ENCODE measurements at places on chromosomes 4 and X.

GRCh38 chr4:11505221-11505971 is 76.7 kb upstream of the HS3ST1 start:
- no peak for DNase-seq
- H3K27me3 ChIP-seq: no peaks in the 10 kb centered on the region
- H3K4me1 ChIP-seq: peaks cover 6% of the 10 kb centered on the region
- H3K27ac ChIP-seq: no peak overlapping the region
- H3K4me3 ChIP-seq: no peak overlapping the region

DNA sequence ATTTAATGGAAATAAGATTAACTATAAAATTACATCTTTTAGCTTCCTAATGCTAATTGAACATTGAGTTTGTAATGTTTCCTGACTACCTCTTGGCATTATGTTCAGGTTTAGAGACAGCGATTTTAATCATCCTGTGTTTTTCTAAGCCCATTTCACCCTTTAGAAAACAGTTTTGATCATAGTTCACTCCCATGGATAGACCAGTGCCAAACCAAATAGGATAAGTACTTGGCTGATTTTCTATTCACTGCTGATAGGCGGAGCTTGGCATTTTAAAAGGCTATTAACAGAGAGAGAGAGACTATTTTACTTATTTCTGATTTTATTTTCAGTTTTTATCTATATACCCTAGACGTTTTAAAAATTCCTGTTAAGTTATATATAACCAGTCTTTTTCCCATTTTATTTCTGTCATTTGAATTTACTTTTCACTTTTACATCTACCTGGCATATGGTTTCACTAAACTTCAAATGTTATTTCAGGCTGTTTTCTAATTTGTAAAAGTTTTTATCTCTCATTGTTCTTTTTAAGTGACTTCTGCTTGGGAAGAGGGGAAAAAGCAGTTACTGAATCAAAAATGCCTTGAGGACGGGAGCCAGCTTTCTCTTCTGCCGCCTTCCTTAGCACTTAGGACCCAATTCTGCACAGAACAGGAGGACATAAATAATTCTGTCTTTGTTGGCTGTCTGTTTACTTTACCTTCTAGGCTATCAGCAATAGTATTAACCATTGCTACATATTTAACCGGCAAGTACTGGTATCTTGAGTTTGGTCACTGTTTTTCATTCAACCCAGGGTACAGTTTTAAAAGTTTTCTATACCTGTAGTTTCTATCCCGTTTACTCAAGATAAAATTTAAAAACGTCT is 46.4 kb downstream of the SGMS2 start:
- H3K4me1 ChIP-seq: no peaks in the 10 kb centered on the region
- H3K4me3 ChIP-seq: no peak overlapping the region
- H3K27me3 ChIP-seq: peaks cover 19% of the 10 kb centered on the region
- H3K27ac ChIP-seq: no peak overlapping the region
- DNase-seq: no peak

GRCh38 chr4:167642250-167642649 is 408.0 kb upstream of the SPOCK3 start:
- no peaks in the 10 kb centered on the region for H3K27me3 ChIP-seq
- no peak for DNase-seq
- H3K36me3 ChIP-seq: no peaks in the 10 kb centered on the region
- no peaks in the 10 kb centered on the region for H3K4me1 ChIP-seq

DNA sequence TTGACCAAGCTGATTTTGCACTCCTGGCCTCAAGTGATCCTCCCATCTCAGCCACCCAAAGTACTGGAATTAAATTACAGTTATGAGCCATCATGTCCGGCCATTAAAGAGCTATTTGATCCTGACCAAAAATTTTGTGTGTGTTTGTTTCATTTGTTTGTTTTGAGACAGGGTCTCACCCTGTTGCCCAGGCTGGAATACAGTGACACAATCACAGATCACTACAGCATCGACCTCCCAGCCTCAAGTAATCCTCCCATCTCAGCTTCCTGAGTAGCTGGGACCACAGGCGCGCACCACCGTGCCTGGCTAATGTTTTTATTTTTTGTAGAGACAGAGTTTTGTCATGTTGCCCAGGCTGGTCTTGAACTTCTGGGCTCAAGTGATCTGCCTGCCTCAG is 82.9 kb upstream of the RBPJ start:
- peaks cover 2% of the 10 kb centered on the region for H3K36me3 ChIP-seq
- no peak overlapping the region for H3K27ac ChIP-seq
- H3K4me3 ChIP-seq: no peak overlapping the region

DNA sequence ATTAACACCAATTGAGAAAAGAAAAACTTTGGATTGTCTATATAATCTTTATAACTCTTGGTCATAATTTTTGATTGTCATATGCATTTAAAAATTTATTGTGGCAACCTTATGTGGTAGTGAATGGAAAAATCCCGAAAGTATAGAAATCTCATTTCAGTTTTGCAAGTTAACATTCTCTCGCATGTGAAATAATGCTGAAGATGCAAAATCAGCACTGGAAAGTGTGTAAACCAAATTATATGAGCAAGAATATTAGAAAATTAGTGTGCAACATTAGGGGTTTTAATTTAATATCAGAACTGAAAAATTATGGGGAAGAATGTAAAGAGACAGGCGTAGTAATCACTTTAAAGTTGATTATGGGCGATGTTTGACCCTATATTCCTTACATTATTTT is 1472.8 kb downstream of the PCDH7 start:
- no peak overlapping the region for H3K27ac ChIP-seq
- H3K27me3 ChIP-seq: no peaks in the 10 kb centered on the region
- H3K4me3 ChIP-seq: no peak overlapping the region
- H3K4me1 ChIP-seq: no peaks in the 10 kb centered on the region

DNA sequence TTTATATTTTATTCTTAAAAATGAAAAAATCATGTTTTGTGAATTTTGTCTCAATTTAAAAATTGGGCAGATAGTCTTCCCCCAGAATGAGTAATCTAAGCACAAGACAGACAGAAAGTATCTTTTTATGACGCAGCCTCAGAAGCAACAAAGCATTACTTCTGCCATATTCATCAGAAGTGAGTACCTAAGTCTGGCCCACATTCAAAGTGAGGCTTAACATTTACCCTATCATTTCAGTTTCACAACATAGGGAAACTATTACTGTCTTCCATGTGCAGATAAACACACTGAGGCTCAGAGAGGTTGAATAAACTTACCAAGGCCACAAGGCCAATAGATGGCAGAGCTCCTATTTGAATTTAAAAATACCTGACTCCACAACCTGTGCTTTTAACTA is 4.4 kb upstream of the PRDX4 start:
- DNase-seq: no peak
- no peaks in the 10 kb centered on the region for H3K36me3 ChIP-seq
- peaks cover 10% of the 10 kb centered on the region for H3K4me1 ChIP-seq
- H3K4me3 ChIP-seq: no peak overlapping the region
- H3K27ac ChIP-seq: peak overlapping the region; percentile 88

GRCh38 chr4:54843106-54843505 is 185.3 kb downstream of the KIT start:
- H3K27me3 ChIP-seq: no peaks in the 10 kb centered on the region
- no peaks in the 10 kb centered on the region for H3K36me3 ChIP-seq
- DNase-seq: no peak

DNA sequence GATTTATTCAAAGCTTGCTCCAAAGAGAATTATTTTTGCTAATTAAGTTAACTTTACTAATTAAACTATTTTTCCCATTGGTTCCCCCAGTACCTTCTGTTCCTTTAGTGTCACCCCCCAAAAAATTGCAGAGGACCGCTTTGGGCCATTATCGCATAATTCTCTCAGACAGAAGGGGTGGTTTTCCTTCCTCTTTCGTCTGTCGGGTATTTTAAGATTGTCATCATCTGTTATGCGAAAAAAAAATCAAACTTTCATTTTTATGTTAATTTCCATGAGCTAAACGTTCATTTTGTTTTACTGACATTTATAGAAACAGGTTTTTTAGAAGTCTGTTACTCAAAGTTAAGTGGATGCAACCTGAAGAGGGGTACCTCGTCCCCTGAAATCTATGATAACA is 76.2 kb upstream of the DDX3X start:
- H3K27ac ChIP-seq: no peak overlapping the region
- H3K27me3 ChIP-seq: no peaks in the 10 kb centered on the region
- H3K4me1 ChIP-seq: peaks cover 4% of the 10 kb centered on the region
- no peaks in the 10 kb centered on the region for H3K36me3 ChIP-seq
- no peak overlapping the region for H3K4me3 ChIP-seq
- no peak for DNase-seq

DNA sequence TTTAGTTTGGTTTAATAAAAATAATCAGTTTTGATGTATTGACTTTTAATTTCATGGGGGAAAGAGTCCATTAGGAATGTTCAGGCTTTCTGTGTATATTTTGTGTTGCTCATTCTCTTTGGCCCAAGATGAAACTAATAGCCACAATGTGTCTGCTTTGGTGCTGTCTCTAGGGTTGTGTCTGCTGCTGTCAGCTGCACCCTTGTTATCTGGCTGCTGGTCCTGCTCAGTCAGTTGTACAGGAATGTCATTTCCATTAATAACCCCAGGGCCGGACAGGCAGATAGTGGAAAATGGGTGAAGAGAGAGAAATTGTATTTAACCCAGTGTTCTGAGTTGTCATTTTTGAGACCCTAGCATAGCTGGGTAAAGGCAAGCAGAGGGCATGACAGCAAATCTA is 115.1 kb downstream of the PHEX start:
- DNase-seq: no peak
- H3K27ac ChIP-seq: no peak overlapping the region
- H3K36me3 ChIP-seq: peaks cover 2% of the 10 kb centered on the region
- no peaks in the 10 kb centered on the region for H3K27me3 ChIP-seq
- H3K4me1 ChIP-seq: peaks cover 4% of the 10 kb centered on the region

DNA sequence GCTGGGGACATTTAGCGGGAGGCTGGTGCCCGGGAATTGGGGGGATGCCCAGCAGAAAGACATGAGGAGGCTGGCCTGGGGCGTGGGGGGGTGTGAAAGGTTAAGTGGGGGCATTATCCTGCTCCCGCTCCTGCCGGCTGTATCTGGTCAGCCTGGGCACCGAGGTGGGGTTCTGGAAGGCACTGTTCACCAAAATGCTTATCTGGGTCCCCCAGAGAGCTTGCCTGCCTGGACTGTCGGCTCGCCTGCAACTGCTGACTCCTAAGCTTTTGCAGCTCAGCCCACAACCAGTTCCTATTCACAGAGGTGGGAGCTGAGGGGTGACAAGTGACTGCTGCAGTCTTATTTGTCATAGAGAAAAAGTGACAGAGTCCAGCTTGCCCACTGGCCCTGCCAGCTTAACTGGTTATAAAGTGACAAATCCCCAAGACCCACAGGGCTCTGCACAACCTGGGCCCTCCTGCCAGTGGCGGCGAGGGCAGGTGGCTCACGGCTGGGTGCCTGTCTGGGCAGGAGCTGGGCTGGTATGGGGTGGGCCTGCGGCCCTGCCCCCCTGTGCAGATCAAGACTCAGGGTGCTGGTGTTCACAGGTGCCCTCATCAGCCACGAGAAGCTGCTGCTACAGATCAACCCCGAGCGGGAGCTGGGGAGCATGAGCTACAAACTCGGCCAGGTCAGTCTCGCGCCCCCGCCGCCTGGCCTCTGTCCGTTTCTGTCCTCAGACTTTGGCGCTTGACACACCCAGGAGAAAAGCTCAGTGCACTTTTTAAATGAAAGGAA is 23.7 kb upstream of the MSANTD1 start:
- no peak overlapping the region for H3K4me3 ChIP-seq
- H3K27ac ChIP-seq: peak overlapping the region; percentile 45
- DNase-seq: no peak
- H3K36me3 ChIP-seq: peaks cover 20% of the 10 kb centered on the region
- H3K4me1 ChIP-seq: peaks cover 10% of the 10 kb centered on the region

- peak overlapping the region; percentile 39 for H3K27ac ChIP-seq
- no peak overlapping the region for H3K4me3 ChIP-seq
- H3K36me3 ChIP-seq: no peaks in the 10 kb centered on the region
- H3K27me3 ChIP-seq: no peaks in the 10 kb centered on the region
- DNase-seq: no peak
Measured at GRCh38 chrX:39731735-39732134, 366.0 kb downstream of the BCOR start.

- no peaks in the 10 kb centered on the region for H3K4me1 ChIP-seq
- H3K27me3 ChIP-seq: peaks cover 5% of the 10 kb centered on the region
Measured at GRCh38 chrX:11540532-11541377, 125.0 kb downstream of the ARHGAP6 start.

GRCh38 chrX:76076124-76076523 is 96.7 kb upstream of the PBDC1 start:
- H3K27me3 ChIP-seq: no peaks in the 10 kb centered on the region
- no peak overlapping the region for H3K4me3 ChIP-seq
- no peak for DNase-seq
- H3K27ac ChIP-seq: no peak overlapping the region
- H3K4me1 ChIP-seq: no peaks in the 10 kb centered on the region

GRCh38 chrX:41445171-41445570 is 2.0 kb upstream of the NYX start:
- H3K27me3 ChIP-seq: no peaks in the 10 kb centered on the region
- H3K27ac ChIP-seq: no peak overlapping the region
- no peak overlapping the region for H3K4me3 ChIP-seq
- H3K36me3 ChIP-seq: no peaks in the 10 kb centered on the region
- no peak for DNase-seq
- H3K4me1 ChIP-seq: peaks cover 2% of the 10 kb centered on the region

GRCh38 chrX:95907081-95907480 is 777.6 kb upstream of the DIAPH2 start:
- H3K4me1 ChIP-seq: no peaks in the 10 kb centered on the region
- DNase-seq: no peak
- no peaks in the 10 kb centered on the region for H3K36me3 ChIP-seq

DNA sequence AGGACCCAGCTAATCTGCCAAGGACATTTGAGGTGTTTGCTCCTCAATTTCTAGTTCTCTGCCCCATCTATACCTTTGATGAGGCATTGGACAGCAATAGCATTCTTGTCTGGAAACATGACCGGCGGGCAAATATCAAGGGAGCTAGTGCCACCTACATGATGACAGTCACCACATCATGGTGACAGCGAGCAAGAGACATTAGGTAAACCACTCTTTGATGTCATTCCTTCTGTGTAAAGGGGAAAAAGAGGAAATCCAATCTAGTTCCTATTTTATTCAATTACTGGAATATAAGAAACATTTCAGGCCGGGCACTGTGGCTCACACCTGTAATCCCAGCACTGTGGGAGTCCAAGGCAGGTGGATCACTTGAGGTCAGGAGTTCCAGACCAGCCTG is 20.7 kb upstream of the IL13RA1 start:
- DNase-seq: no peak
- no peaks in the 10 kb centered on the region for H3K36me3 ChIP-seq
- no peaks in the 10 kb centered on the region for H3K27me3 ChIP-seq
- no peak overlapping the region for H3K4me3 ChIP-seq
